Motor neuron (in vitro differentiated cells): ENCODE measurements at places on chromosomes 11 and 22.

DNA sequence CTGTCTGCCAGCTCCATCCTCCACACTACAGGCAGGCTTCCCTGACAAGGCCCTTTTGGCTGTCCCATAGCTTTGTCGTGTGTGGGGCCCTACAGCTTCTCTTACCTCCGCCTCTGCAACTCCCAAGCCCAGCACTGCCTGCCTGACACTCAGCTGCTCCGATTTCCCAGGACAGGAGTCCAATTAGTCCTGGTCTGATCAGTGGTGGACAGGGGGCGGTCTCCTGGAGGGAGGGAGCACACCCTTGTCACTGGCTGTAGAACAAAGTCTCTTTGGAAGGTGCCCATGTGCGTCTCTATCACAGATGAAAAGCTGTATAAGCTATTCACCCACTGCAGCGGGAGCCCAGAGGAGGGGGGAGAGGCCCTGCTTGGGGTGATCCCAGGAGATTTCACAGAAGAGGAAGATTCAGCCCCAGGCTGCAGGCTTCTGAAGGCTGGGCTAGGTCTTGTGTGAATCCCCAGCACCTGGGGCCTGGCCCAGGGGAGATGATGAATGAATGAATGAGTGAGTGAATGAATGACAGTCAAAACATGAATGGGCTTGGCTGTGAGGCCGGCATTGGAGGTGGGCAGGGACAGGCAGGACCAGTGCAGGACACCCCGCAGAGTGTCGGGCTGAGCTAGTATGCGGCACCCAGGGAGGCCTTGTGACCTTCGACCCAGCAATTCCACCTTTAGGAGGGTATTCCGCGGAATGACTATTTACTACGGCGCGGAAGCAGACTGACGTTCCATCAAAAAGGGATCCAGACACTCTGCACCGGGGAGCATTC, 142.4 kb downstream of the CACNA1I start:
- peak; percentile 70 for ATAC-seq

- no peak for ATAC-seq
These were observed 68.6 kb downstream of the SYT9 start for GRCh38 chr11:7320306-7320705.

- no peak for ATAC-seq
These were observed 10.7 kb downstream of the ANO1 start for GRCh38 chr11:70088735-70089250.

GRCh38 chr11:69934861-69935494, 115.8 kb upstream of the FGF3 start:
- no peak for ATAC-seq

DNA sequence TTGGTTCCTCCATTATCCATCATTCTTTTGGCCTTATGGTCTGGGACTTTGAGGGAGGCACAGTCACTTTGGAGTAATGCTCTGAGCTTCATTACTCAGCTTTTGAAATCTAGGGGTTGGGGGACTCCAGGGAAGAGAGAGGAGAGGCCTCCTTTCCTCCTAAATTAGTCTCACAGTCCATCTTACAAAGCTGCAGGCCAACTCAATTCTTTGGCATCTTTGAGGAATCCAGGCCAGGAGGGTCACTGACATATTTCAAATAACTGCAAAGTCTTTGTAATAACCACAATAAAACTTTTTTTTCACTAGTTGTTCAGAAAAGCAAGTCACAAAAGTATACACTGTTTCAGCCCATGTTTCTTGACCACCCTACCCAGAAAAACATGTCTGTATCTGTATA, 73.3 kb upstream of the FAR1 start:
- no peak for ATAC-seq

DNA sequence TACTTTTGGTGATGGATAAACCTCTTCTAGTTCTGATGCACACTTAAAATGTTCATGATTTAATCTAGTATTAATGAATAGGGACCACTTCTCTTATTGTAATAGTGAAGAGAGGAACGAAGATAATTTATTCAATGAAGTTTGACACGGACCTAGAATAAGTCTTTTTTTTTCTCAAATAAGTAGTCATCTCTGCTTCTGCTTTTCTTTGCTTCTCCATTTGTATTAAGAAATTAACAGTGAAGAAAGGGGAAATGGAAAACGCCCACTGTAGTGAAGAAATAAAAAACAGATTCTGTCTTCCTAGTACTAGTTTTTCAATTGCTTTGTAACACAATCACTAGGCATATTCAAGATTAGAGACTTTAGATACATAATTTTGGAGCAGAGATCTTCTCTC, 73.0 kb downstream of the CD44 start:
- ATAC-seq = no peak

DNA sequence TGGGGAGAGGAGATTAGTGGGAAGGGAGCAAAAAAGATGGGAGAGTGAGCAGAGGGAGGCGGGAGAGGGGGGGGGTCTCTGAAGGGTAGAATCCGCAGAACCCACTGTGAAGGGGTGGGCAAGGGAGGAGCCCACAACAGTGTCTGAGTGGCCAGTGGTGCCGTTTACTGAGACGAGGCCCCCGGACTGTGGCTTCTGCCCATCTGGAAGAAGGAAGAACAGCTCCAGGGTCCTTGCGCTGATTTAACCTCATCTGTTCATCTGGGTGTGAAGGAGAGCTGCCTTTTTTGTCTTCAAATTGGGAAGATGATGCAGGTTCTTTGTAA, 45.7 kb upstream of the ANO1 start:
- ATAC-seq = no peak

- no peak for ATAC-seq
These were observed 19.1 kb upstream of the KCNQ1OT1 start for GRCh38 chr11:2718817-2719438.

GRCh38 chr11:6270584-6271246, 11.1 kb downstream of the CCKBR start:
- ATAC-seq = no peak

- ATAC-seq = no peak
These were observed 1106.8 kb downstream of the BRD1 start for GRCh38 chr22:48720662-48721394.

GRCh38 chr22:24404561-24405275, 22.7 kb upstream of the ADORA2A start:
- no peak for ATAC-seq

- no peak for ATAC-seq
These were observed 31.8 kb downstream of the GNAZ start for GRCh38 chr22:23102002-23102655.

DNA sequence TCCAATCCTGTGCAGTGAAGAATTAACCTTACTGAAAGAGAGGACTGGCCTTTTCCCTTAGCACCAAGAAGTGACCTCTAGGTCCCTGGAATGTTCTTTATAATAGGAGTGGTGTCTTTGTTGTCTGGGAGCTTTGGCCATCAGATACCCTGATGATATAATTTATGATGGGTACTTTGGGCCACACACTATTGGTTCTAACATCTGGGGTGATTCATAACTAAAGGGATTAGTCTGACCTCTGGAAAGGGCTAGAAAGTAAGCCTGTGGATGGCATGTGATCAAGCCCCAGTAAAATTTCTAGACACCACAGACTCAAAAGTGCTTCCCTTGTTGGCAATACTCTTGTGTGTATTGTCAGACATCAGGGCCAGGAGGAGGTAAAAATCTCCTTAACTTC, 891.2 kb downstream of the KCNA4 start:
- ATAC-seq = no peak

GRCh38 chr22:44127356-44127755, 53.4 kb upstream of the PARVG start:
- no peak for ATAC-seq

GRCh38 chr11:134513585-134514120, 101.6 kb upstream of the B3GAT1 start:
- no peak for ATAC-seq

GRCh38 chr22:30502153-30502552, 3.3 kb downstream of the SEC14L4 start:
- no peak for ATAC-seq

GRCh38 chr11:606245-606644, 9.5 kb downstream of the IRF7 start:
- ATAC-seq = peak; percentile 61

DNA sequence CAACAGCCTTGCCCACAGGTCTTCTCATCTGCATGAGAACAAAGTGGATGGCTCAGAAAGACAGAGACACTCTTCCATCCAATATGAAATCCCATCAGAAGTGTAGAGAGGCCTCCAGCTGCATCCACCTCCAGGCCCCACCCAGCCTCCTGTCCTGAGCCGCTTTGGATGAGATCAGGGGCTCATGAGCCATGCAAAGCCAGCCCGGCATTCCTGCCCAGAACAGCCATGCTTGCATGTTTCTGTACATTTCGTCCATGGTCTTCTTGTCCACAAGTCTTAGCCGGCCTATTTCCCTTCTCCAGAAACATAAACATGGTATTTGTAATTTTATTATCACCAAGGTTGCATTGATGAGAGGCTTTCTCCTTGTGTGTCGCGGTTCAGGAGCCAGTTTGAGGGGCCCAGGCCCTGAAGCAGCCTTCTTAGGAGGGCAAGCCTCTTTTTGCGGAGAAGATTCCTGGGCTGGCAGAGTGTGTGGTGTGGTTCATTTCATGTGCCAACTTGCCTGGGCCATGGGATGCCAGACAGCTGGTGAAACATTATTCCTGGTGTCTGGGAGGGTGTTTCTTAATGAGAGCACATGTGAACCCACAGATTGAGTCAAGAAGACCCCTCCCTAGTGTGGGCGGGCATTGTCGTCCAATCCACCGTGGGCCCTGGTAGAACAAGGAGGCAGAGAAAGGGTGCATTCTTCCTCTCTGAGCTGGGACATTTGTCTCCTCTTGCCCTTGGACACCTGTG, 928.9 kb downstream of the TBC1D22A start:
- no peak for ATAC-seq

DNA sequence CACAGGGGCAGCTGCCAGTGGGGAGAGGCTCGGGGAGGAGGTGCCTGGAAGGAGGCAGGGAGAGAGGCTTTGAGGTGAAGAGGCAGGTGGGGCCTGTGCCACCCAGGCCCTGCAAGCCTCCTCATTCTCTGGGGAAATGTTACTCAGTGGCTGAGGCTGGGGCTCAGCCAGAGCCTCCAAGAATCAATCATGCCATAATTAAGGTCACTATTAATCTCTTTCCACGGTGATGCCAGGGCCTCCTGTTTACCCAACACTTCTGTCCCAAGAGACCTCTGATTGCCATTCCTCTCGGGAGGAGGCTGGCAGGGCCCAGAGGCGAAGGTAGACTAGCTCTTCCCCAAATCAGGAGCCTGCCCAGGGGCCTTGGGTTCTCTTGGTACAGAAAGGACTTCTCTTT, 38.4 kb downstream of the GDPD5 start:
- ATAC-seq = no peak

- no peak for ATAC-seq
These were observed 524 bp downstream of the MTMR2 start for GRCh38 chr11:95923439-95923727.

DNA sequence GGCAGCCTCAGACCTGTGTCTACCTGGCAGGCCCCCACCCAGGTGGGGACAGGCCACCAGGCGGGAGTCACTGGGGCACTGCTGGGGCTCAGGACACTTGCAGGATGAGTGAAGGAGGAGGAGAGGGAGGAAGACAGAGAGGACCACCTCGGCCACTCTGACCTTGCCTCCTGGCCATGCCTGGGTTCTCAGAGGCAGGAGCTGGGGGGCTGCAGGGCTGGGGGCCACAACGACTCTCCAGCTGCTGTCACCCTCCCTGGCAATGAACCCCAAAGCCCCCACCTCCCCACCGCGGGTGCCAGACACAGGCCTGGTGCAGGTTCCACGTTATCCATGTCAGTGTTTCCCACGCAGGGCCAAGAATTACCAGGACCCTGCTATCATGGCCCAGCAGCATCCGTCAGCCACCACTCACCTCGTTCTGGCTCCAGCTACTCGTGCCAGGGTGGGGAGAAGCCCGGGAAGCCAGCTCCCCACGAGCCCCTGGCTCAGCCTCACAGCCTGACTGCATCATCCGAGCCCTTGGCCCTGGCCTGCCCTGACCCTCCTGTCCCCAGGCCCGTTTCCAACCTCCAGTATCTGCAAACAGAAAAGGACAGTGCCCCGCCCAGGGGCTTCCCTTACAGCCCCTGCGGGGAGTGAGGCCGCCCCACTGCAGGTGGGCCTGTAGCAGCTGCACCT, 62.4 kb downstream of the BRD1 start:
- ATAC-seq = no peak

DNA sequence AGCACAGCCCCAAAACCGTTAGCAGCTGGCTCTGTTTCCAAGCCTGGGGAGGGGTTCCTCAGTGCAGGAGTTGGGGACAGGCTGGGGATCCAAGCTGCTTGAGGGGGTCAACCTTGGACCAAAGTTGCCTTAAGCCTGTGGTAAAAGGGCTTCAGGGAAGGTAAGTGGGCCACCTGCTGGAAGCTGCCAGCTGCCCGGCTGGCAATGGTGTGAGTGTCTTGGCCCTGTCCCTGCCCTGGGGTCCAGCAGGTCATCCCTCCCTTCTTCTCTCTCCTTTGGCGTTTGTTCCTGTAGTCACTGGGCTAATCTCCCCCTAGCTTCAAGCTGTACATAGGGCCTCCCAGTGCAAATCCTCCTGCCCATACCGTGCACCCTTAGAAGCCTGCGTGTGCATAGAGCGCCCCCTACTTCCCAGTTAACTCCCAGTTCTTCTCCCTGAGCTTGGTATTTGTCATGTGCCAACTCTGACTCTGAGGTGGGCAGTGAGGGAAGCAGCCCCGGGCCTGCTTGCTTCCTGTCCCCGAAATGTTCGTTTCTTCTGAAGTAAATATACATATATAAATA, 4.4 kb downstream of the TMEM258 start:
- no peak for ATAC-seq

GRCh38 chr11:62445314-62445740, 26.5 kb downstream of the SCGB1A1 start:
- ATAC-seq = no peak

DNA sequence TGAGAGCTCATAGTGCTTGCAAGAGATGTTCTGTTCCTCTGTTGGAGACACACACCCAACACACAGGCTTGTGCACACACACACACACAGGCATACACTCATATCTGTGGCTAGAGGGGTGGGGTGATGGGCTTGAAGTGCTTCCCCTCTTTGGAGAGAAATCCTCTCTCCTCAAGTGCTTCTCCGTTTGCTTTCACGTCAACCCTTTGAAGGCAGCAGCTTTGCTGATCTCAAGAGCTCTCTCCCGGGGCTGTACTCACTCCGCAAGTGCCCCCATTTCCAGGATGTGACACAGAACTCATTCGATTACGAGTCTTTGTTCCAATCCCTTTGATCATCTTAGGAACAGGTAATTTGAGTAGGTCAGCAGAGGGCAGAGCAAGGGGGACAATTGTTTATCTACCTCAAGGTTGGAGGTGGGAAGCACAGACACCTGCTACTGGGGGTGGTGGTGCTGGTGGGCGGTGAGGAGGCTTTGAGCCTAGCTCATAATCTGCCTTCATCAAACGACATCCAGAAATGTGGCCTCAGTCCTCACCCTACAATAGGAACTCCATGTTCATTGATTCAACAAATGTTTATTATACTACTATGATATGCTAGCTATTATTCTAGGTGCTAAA, 529.8 kb upstream of the CADM1 start:
- no peak for ATAC-seq

GRCh38 chr22:40594924-40595323, 41.6 kb downstream of the MRTFA start:
- no peak for ATAC-seq
